Activated CD4-positive, alpha-beta T cell treated with anti-CD3 and anti-CD28 coated beads for 24 hours (primary cell): ENCODE measurements at places on chromosomes 7 and 10.
A peak's percentile ranks its signal among the peaks of the same experiment; 100 is the strongest.

DNA sequence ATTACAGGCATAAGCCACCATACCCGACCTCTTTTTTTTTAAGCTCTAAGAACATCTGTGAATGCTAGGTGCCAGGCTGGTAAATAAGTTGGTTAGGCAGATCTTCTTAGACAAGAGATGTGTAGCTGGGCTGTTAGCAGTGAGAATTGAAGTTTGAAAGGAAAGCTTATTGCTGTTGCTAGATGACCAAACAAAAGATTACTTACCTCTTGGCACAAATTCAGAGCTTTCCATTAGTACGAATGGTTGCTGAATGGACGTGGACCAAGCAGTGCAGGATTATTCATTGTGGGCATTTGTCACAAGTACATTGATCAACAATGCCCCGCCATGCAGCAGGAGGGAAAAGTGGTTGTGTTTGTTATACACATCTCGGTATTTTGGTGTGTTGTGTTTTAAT is 131.2 kb downstream of the GFRA1 start:
- no peak for DNase-seq

DNA sequence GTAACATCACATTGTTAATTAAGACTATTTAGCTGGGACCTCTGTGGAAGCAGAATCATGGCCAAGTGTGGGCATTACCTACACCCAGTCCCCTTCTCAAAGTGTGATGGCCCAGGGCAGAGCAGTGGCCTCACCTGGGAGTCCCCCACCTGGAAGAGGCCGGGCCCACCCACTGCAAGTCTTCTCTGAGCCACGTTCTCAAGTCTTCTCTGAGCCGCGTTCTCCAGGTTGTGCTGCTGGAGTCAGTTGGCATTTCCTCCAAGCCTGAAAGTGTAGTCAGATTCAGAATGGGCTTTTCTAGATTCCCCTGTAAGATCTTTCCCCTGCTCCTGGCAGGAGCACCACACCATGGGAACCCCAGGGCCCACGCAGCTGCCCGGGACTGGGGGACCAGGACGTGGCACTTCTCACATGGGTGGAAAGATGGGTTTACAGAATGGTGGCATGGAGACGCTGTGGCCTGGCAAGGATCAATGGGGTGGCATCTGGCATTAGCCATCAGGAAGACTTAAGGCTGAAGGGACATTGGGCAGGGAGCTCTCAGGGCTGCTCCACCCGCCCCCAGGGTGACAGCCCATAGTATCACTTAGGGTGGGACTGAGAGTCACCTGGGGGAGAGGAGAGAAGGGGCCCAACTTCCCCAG is 68.0 kb downstream of the MKI67 start:
- no peak for DNase-seq

GRCh38 chr10:7260412-7260900 is 150.4 kb downstream of the SFMBT2 start:
- DNase-seq, result no peak

- DNase-seq, result peak; percentile 53
Observed at GRCh38 chr7:137656227-137656849, 190.4 kb downstream of the DGKI start.

DNA sequence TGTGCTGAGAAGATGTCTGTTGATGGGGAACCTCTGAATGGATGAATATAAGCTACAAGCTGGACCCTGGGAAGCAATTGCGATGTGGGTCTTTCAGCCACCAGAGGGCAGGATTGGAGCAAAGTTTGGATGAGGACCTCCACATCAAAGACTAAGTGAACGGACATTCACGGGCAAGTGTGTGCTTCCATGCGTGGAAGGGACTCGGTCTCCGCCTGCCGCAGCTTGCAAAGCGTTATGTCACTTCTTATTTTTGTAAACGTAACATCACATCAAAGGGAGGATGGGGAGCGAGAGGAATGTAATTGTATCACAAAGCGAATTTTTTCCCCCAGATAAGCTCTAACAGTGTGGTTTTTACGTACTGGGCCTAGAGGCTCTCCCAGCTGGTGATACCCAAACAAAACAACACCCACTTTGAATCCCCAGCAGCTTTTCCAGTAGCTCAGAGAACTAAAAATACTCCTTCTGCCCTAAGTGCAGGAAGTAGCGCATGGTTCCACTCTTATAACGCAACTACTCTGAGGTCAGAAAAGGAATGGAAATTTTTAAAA is 65.0 kb downstream of the VWA2 start:
- peak; percentile 73 for DNase-seq

GRCh38 chr10:14052931-14053330 is 277.8 kb downstream of the FRMD4A start:
- DNase-seq, result no peak

GRCh38 chr7:27948861-27949260 is 208.9 kb downstream of the TAX1BP1 start:
- DNase-seq, result no peak

- no peak for DNase-seq
Observed at GRCh38 chr7:138527746-138528223, 67.7 kb downstream of the TRIM24 start.

DNA sequence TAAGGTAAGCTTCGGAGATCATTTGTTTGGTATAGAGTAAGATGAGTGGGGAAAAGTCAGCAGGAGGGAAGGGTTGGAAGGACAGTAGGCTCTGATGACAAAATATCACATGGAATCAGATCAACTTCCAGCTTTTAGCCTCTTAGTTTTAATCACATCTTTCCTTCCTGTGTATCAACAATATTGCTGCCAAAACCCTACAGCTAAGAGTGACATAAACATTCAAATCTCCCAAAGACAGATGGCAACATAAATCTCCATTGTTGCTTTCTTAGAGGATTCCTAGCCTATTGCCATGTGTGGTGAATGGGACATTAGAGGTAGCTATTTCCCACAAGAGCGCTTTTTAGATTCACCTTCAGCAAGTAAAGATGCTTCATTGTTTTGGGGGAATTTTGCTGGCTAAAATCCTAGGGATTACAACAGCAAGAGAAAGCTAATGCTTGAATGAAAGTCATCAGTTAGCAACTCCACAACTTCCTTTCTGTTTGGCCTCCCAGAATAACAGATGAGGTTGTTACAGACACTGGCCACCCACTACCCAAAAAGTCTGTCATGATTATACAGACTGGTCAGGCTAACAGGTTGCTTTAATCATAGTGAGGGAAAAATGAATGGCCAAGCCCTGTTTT is 35.2 kb upstream of the FZD1 start:
- no peak for DNase-seq

- no peak for DNase-seq
Observed at GRCh38 chr10:85542152-85542551, 824.4 kb downstream of the GRID1 start.

DNA sequence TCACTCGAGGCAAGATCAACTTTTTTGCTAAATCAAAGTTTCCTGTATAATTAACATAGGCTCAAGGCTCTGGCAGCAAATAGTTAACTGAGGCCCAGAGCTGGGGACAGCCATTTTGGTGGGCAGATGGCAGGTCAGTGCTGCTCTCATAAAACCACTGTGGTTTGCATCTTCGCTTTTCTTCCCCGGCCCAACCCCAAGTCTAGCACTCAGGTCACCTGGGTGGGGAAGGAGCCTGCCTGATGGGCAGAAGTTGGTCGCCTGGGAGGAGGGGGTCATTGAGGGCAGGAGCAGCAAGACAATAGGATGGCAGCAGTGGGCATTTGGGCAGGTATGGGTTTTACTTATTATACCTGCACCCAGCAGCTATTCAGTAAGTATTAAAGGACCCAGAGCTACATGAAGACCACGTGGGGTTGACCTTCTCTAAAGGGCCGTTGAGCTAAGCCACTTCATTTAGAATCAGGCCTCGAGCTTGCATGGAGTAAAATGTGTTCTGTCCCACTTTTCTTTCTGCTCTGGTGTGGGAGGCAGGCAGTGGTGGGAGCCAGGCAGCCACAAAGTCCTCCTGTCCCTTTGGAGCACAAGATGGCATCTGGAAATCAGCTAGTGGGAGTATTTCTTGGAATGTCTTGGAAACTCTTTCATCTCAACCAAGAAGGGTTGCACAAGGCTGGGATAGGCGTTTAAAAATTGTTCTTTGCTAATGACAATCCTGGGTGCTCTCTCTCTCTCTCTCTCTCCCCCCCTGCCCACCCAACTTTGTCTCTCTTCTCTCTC is 133.4 kb downstream of the SPAG6 start:
- DNase-seq, result no peak

GRCh38 chr7:119900996-119901672 is 371.8 kb upstream of the KCND2 start:
- no peak for DNase-seq

DNA sequence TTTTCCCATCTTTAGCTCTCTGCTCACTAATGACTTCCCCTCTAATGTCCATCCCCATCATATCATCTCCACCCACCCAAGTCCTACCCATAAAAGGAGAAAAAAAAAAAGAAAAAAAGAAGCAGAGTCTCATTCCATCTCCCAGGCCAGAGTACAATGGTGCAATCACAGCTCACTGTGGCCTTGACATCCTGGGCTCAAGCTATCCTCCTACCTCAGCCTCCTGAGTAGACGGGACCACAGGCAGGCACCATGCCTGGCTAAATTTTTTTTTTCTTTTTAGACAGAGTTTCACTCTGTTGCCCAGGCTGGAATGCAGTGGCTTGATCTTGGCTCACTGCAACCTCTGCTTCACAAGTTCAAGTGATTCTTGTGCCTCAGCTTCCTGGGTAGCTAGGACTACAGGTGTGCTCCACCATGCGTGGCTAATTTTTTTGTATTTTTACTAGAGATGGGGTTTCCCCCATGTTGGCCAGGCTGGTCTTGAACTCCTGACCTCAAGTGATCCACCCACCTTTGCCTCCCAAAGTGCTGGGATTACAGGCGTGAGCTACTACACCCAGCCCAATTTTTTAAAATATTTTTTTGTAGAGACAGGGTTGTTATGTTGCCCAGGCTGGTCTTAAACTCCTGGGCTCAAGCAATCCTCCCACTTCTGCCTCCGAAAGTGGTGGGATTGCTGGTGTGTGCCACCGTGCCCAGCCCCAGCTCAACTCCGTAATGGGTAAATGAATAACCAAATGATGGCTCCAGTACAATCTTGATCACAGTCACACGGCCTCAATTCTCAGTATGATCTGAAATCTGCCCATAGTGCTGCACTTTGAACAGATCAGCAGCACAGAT is 24.6 kb upstream of the SGMS1 start:
- no peak for DNase-seq

DNA sequence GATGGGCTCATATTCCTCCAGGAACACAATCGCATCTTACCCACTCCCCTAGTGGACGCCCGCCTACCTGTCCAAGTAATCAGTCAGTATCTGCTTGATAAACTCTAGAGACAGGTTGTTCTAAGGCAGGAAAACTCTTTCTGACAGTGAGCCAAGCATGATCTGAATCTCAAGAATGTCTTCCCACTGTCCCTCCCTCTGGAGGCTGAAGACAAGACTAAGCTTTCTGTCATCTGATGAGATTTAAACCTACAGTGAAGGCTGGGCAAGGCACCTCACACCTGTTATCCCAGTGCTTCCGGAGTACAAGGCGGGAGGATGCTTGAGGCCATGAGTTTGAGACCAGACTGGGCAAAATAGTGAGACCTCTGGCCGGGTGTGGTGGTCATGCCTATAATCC is 586.6 kb downstream of the GALNT17 start:
- no peak for DNase-seq

DNA sequence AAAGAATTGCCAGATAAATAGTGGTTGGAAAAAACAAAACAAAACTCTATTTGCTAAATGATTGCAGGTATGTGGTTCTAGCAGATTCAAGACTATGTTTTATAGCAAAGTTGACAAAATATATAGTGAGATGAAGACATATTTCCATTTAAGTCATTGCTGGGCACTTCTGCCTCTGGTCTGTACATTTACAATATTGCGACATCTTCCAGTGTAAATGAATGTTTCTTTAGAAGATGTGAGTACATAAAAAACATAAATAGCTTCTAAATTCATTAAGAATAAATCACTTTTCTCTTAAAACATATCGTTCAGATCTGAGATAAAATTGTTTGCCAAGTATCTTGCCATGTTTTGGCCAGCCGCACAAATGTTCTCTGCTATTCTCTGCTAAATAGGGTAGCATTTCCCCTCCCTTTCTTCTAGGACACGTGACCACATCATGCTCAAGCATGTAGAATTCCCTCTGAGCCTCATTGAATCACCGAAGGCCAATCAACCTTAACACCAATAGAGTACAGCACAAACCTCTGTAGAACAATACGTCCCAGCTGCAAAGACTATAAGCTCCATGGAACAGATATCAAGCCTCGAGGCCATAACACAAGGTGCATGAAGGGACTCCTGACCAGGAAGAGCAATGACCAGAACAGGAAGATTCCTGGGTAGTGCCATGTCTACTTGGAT is 1173.3 kb downstream of the GATA3 start:
- no peak for DNase-seq

- no peak for DNase-seq
Observed at GRCh38 chr10:30748152-30748973, 118.8 kb upstream of the LYZL2 start.

GRCh38 chr7:64875258-64875657 is 27.8 kb upstream of the ZNF273 start:
- no peak for DNase-seq
